GM23248 (cell line): ENCODE measurements at places on chromosomes 12 and 14. TPM values are rescaled to one million over a fixed set of nuclear protein-coding genes. Genes with fewer than 3 reads are reported as not detected.
A peak's percentile ranks its signal among the peaks of the same experiment; 100 is the strongest.

Gene PTCSC3
- not detected in 2 replicates for total RNA-seq

Gene ETFBKMT
- 1.8 and 3.4 TPM in 2 replicates for total RNA-seq

Gene TMEM119
- 58.6 and 93.2 TPM in 2 replicates for total RNA-seq

Gene RIMBP2
- total RNA-seq, result not detected in 2 replicates

DNA sequence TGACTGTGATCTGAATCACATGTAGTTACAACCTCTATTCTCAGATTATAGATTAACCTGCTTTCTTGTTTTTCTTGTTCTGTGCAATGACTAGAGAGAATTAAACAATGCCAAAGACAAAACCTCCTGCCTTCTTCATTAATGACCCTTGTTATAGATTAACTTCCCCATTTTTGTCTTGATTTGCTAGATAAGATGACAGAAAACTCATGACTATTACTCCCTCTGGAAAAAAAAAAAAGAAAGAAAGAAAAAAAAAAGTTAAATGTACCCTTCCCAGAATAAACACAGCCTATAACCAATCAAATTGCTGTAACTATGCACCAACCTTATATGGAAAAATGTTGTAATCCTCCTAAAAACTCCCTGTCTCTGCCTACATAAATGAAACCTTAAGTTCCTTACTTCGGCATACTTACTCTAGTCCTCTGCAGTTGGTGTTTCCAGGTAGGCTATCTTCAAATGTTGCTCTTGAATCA, 41.1 kb upstream of the PCED1B start:
- no peak for DNase-seq

- DNase-seq, result peak; percentile 82
These were observed 29.2 kb downstream of the ZCCHC8 start for GRCh38 chr12:122471324-122472226.

GRCh38 chr14:98171654-98172053, 1100.3 kb downstream of the BCL11B start:
- no peak for DNase-seq

DNA sequence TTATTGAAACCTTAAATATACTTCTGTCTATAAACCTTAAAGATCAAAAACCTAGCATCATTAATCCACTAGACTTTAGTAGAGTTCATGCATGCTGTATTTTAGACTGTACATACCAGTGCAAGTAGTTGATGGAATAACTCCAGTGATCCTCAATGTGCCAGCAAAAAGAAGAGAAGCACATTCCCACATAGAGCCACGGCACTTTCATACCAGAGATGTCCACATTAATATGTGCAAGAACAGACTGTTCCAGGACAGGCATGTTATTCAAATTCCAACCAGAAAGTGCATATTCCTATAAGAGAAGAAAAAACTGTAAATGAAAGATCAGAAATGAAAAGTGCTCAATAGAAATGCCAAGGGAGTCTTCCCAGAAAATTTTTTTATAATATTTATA, 55.0 kb downstream of the KDM5A start:
- DNase-seq, result no peak

DNA sequence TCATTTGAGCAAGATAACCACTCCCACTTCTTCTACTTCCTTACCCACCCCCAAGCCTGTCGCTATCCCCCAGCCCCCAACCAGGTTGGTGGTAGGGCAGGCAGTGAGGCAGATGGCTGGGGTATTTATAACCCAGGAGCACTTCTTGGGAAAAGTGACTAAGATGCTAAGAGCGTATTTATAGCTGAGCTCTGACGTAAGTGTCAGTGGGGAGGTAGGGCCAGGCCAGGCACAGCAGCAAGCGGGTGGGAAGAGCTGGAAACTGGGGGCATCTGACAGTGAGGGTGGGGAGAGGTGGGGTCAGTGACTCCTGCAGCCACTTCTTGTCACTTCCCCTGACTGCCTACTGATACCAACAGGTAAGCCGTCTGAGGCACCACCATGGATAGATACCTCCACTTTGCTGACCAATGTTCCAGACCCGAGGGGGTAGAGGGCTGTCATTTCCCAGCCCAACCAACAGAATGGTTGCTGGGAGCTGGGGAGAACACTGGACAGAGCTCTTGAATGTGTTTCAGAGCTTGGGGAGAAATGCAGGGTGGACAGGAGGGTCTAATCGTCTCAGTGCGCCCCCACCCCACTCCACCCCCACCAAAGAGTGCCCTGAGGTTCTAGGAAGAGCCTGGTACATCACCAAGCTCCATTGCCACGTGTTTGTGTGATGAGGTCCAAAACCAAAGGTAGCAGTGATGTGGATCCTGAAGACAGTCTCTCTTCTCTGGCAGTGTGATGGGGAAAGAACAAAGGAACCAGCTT, 2.7 kb upstream of the INHBE start:
- DNase-seq, result peak; percentile 93

- DNase-seq, result no peak
These were observed 18.9 kb upstream of the LRTM2 start for GRCh38 chr12:1801303-1801975.
